ENCODE measurements at places on chromosomes 2 and 18.

- DNase-seq = no peak
Observed at GRCh38 chr2:235224410-235224809, 269.4 kb upstream of the AGAP1 start.

- no peak for DNase-seq
Observed at GRCh38 chr18:29164993-29165599, 988.2 kb upstream of the CDH2 start.

DNA sequence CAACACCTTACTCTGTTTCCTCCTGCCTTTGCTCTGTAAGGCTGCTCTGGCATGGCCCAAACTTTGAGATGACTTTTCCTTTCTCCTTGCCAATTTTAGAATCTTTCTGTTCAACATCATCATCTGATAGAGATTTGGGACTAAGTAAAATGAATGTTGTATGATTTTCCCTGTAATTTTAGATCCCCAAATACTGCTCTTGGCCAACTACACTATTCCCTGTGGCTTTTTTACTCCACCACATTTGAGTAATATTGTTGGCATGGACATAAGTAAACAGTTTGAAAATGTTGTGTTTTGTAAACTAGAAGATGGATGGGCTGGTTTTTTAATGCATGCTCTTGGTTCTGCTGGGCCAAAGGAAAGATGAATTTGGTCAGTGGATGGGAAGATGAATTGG lies 12.1 kb downstream of the LTBP1 start:
- DNase-seq = no peak

DNA sequence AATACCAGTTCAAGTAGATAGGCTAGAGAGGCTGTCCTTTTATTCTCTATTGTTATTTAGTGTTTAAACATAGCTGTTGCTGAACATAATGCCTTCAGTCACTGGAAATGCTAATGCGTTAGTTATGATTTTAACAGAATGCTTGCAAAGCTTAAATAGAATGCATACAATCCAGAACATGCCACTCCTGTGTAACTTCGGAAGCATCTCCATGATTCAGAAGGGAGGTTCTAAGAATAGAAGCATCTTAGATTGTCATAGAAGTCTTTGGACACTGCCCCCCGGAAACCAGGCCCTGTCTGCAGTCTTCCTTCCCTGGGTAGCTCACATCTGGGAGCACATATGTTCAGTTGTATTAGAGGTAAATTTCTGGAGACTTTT lies 73.2 kb downstream of the ZNF532 start:
- no peak for DNase-seq

- DNase-seq = no peak
Observed at GRCh38 chr2:11032396-11032795, 120.7 kb downstream of the KCNF1 start.

DNA sequence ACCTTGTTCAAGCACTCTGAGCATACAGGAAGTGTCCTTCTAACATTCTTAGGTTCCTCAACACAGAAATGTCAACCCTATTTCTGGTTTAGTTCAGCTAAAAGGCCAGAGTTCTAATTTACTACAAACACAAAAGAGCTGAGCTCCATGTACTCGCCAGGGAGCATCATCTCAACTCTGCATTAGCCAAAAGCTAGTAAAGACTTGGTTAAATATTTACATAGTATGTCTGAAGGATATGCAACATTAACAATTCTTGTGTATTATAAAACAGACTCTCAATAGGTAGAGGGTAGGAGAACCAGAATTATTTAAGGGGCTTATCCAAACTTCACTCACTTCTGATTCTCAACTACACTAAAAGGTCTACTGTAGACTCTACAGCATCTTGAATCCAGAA lies 154.6 kb downstream of the THADA start:
- DNase-seq = no peak

GRCh38 chr18:76388261-76388660 lies 106.8 kb downstream of the ZNF516 start:
- DNase-seq = no peak

DNA sequence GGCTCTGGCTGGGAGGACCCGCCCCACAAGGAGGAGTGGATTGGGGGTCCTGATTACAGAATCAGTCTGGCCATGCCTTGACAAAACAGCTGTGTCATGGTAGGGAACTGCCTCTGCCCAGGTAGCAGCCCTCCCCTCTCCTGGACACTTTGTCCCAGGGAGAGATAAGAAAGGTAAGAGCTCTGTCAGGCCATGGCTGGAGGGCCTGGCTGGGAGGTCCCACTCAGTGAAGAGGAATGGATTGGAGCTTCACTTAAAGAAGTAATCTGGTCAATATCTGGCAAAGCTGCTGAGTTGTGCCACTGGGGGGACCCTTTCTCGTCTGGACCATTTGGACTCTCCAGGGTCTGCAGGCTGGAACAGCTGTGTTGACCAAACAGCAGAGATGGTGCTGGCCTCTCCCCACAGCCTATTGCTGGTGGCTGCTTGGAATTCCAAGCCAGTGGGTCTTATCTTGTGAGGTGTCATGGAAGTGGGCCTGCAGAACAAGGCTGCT lies 75.4 kb downstream of the EPC2 start:
- DNase-seq = no peak

DNA sequence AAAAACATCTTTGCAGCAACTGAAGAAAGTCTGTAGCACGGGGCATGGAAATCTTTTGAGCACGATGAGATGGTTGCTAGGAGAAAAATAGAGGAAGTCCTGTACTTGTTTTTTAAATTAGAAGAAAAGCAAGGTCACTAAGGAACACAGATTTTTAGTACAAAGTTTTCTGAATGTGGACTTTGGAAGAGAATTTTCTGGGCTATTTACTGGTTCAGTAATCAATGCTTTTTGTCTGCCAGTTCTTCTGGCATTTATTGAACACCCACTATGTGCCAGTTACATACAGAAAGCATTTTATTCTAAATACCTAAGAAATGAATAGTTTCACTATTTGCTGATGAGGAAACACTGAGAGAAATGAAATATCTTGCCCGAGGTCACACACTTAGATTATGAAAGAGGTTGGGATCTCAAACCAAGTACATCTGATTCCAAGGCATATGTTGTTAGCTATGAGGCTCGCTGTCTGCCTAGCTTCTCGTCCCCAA lies 15.6 kb upstream of the MAP3K20 start:
- DNase-seq = no peak

DNA sequence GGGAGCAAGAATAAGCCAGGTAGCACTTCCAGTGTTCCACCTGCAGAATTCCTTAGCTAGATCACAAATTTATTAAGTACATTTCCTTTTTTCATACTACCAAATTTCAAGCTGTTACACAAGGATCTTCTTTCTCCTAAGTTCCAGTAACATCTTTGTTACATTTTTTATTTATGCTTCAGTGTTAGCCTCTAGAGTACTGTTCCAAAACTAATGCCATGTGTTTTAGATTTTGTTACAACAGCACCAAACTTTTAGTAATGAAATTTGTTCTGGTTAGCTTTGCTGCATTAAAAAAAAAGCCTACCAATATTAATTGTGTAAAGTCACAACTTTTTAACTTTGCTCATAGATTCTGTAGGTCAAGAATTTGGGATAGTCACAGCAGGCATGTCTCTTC lies 161.1 kb downstream of the CAMKMT start:
- no peak for DNase-seq

DNA sequence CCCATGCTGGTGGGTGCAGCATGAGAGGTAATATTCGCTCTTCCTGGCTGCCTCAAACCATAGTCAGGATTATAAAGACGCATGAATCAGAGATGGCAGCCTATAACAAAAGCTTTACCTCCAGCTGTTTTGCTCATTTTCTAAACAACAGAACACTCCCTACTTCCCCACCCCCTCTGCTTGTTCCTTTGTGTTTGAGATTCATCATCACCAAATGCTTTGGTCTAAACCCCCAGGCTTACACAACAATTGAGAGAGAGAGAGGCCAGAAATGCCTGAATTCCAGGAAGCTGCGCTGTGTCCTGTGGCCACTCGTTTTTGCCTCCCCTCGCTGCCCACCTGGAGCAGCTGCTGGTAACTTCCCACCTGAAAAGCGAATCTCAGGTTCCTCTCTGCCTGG lies 78.8 kb upstream of the CAPN13 start:
- DNase-seq = no peak

DNA sequence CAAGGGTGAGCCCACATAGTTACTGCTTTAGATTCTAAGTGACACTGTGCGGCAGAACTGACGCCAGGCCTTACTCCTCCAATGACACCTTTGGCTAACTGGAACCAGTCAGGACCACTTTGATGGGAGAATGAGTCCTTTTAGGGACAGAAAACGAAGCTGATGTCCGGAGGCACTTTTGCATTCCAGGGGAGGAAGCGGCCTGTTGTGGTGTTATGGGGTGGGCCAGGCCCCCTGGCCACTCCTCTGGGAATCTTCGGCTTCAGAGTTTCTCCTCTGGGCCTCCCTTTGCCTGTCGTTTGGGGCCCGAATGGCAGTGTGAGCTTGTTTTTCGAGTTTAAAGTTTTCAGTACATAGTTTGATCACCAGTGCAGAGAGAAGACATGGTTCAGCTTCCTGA lies 65.9 kb downstream of the MBP start:
- no peak for DNase-seq

DNA sequence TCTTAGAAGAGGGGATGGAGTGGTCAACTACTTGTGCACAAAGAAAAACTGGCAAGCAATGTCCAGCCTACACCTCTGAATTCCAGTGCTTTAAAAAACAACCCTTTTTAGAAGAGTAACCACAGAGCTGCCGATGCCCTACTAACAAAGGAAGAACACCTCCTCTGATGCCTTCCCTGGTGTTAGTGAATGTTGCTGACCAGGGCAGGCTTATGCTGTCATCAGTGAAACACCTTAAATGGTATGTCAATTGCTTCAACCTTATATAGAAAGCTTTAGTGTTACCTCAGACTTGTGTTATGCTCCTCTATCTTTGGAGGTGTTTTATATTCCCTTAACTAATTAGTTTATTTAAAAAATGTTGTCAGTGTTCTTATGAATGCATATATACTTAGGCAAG lies 79.7 kb upstream of the FZD5 start:
- no peak for DNase-seq

DNA sequence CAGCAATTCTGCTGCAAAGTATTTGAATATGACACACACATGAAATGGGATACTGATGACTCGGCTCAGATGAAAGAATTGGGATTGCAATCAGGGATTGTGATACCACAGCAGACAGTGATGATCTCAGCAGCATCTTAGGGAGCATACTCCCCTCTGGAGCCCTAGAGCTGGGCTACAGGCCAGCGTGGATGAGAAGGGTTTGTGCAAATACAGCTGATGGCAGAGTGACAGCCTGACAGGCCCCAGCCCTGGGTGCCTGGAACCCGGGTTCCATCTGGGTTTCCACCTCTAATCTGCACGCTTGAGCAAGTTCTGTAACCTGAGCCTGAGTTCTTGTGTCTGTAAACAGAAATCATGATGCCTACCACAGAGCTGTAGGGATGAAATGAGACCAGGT lies 418.0 kb downstream of the LRATD1 start:
- DNase-seq = no peak

- no peak for DNase-seq
Observed at GRCh38 chr2:63399156-63399555, 189.1 kb downstream of the WDPCP start.

DNA sequence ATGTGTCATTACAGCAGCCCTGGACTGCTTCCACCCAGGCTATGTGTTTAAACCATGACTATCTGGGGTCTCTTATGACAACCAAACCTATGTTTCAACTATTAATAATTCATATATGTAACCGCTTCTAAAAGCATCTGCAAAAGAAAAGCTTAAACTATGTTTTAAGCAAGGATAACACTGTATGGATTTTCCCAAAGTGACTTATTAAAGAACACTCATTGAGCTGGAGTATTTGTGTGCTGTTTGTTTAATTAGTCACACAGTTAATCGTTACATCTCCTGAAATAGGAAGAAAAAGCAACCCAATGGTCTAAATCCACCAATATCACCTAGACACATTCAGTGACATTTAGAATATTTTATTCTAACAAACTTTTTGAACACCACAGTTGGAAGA lies 51.3 kb downstream of the TMEM163 start:
- DNase-seq = no peak

DNA sequence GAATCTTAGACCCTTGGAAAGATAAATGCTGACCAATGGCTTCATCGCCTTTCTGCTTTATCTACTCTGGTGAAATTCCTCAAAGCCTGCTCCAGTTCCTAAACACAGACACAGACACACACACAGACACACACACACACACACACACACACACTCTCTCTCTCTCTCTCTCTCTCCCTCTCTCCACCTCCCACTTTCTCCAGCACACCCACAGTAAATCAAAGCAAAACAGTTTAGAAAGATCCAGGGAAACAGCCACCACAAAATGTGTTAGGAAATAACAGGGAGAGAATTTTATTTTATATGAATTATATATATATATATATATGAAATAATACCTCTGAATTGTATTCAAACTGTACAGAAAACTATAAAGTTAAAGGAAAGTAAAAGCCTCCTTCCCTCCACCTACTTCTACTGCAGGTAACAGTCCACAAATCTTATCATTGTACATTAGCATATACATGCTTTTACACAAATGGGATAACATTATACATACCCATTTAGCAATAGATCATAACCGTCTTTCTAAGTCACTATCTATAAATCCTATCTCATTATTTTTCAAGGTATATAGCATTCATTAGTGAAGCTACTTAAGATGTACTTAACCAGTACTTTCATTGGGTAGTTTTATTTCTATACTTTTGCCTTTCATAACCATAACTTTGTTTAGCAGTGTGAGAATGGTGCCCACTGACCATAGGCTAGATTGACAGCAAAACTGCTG lies 38.5 kb downstream of the MREG start:
- no peak for DNase-seq

- no peak for DNase-seq
Observed at GRCh38 chr2:178109813-178110212, 2.4 kb upstream of the RBM45 start.

- DNase-seq = no peak
Observed at GRCh38 chr2:240013343-240013742, 11.8 kb downstream of the NDUFA10 start.

DNA sequence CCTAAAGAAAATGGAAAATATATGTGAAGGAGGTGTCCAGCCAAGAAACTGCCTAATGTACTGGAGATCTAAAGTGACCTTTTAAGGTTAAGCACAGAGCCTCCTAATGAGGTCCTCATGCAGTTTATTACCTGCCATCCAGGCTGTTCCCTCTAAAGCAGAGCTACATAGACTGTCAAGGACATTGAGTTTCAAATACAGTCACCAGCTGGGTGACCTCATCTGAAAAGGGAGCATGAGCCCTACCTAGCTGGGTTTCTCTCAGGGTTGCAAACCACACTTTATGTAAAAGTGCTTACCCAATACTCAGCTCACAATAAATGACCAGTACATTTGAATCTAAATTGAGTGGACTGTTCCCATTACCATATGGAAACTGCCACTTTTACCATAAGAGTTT lies 65.4 kb upstream of the CTNNA2 start:
- DNase-seq = no peak

GRCh38 chr2:8327371-8328100 lies 354.3 kb upstream of the ID2 start:
- no peak for DNase-seq
